ENCODE measurements at places on chromosomes 2 and 18.
A peak's percentile ranks its signal among the peaks of the same experiment; 100 is the strongest.

- DNase-seq: no peak
These were observed 888.5 kb upstream of the FSHR start for GRCh38 chr2:50042771-50043170.

GRCh38 chr2:71538241-71538640 is 84.9 kb downstream of the DYSF start:
- no peak for DNase-seq

GRCh38 chr2:37447446-37447845 is 103.0 kb downstream of the QPCT start:
- no peak for DNase-seq

DNA sequence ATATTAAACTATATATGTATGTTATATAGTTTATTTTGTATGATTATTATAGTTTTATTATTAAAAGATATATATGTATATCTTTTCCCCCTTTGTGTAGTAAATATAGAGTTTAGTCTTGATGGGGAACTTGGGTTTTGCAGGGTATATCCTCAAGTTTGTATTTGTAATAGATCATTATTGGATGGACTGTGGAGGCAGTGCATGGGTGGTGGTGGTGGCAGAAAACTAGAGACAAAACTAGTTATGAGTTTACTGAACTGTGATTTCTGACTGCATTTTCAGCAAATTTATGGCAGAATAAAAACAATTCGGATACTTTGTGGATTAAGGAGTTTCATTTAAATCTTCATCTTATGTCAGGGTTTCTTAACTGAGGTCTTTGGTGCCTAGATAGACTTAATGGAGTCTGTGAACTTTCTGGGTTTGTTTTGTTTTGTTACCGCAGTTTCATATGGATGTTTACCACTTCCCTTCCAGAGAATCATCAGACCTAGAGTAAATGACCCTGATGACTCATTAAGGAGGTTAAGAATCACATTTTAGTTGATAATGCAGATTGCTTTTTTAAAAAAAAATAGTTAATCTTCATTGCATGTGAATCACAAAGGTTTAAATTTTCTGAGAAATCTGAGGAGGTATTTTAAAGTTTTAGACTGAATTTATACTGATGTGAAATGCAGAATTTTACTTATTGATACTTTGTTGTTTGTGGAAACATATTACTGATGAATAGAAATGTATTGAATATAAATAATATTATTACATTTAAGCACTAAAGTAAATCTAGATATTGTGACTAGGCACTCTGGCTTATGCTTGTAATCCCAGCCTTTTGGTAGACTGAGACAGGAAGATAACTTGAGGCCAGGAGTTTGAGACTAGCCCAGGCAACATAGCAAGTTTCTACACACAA is 14.5 kb downstream of the EPC2 start:
- peak; percentile 70 for DNase-seq

DNA sequence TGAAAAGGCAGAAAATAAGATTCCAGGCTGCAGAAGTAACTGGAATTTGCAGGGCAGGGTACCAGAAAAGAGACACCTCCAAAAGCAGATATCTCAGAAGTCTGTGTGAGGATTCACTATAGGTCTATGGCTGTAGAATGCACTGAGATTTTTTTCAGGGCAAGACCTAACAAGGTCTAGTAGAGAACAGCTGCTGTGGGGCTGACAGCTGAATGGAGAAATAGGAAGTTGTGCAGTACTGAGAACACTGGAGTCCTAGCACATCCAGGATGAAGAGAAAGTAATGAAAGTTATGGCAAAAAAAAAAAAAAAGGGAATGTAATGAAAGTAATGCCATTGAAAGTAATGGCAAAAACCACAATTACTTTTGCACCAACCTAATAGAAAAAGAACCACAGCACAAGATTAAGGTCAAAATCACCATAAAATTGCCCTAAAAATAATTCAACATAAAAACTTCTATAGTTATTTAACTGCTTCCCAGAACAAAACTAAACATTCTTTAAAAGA is 57.3 kb downstream of the CPO start:
- DNase-seq: no peak

DNA sequence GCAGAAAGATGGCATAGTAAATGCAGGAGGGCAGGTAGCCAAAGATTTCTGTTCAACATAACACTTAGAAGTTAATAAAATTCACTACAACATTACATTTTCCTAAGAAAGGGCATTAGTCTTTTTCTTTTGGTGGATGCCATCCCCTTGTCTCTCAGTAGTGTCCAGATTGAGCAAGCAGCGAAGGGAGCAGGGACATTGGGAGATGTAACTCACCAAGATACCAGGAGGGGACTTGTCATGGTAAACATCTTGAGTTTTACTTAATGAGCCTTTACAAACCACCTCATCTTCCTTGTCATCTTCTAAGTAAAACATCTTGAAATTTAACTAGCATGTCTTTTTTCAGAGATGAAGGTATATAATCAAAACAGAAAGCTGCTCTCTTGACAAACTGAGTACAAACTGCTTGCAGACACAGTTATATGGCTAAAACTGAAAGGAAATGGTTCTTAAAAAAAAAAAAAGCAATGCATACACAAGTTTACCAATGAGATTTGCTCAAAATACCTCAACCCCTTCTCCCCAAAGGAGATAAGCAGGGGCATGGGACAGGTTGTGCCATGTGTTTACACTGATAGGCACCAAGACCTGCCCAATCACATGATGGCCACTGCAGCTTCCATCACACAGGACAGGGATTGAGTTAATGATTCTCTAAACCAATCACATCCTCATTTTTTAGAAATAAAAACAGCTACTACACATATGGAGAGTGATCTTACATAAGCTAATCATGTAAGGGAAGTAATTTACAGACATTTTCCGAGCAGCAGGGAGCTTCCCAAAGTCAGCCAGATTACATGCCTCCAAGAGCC is 30.3 kb downstream of the LPIN2 start:
- no peak for DNase-seq

- no peak for DNase-seq
These were observed 14.6 kb upstream of the MCM6 start for GRCh38 chr2:135890835-135891234.
